GDM1 (cell line): ENCODE measurements at places on chromosomes 1 and 21.

GRCh38 chr1:233656687-233657086 lies 42.8 kb downstream of the KCNK1 start:
- no peak for DNase-seq

GRCh38 chr1:226643611-226644540 lies 95.2 kb downstream of the ITPKB start:
- DNase-seq: peak; percentile 77

- DNase-seq: peak; percentile 33
Observed at GRCh38 chr1:241611063-241611462, 29.1 kb downstream of the CHML start.

- no peak for DNase-seq
Observed at GRCh38 chr1:7388141-7388487, 383.0 kb upstream of the VAMP3 start.

DNA sequence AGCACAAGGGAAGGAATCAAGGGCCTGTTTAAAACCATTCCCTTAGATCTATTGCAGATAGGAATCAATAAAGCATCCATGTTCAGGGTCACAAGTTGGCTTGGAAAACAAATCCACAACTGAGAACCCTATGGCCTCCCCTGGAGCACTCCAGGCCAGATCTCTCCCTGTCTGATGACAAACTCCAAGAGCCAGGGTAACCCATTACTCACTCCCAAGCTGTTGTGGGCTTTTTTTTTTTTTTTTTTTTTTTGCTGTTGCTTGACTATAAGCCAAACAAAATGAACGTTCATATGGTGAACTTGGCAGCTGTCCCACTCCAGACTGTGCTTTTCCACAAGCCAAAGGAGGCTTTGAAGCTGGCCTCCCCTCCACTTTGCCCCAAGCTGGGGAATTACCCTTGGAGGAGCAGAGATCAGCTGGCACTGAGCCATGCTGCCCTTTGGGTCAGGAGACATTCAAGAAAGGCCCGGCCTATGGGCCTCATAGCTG lies 35.7 kb upstream of the VAV3 start:
- DNase-seq: no peak

GRCh38 chr1:40435471-40435870 lies 14.8 kb upstream of the ZFP69B start:
- no peak for DNase-seq

DNA sequence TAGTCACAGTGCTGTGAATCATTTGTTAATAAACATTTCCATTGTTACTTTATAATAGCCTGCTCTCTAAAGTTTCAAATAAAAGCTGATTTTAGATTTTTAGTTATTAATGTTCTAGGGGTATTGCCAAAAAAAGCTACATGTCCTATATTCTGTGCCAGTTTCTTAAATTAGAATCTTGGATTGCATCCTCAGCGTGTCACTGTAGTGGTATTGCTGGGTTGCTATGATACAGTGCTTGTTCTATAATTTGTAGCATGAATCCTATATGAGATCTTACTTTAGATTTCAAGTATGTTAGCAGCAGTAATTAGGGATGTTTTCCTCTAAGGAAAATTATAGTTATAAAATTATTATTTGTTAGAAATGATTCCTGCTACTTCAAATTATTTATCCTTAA lies 16.4 kb downstream of the PPP2R5A start:
- DNase-seq: no peak

- no peak for DNase-seq
Observed at GRCh38 chr1:183830389-183830788, 25.5 kb downstream of the RGL1 start.

DNA sequence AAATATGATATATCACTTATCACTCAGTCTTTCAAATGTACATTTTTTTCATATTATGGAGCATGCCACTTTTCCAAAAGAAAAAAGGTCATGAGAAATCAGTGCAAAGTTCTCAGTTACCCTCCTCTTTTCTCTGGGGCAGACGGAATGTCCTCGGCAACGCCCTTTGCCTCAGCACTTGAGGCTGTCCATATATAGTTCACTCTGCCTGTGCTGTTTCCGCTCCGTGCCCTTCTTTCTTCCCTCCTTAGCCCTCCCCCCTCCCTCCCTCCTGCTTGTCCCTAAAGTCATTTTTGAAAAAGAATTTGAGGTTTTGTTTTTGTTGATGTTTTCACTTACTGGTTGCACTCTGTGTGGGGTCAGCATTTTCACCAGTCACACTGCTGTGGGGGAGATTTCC lies 5.4 kb downstream of the BARHL2 start:
- no peak for DNase-seq

- peak; percentile 53 for DNase-seq
Observed at GRCh38 chr1:167090314-167090942, at the start of gene GPA33. Gene GPA33 (minus strand): TSS chr1:167090377. CDS start chr1:167090287, 90 bp downstream.

DNA sequence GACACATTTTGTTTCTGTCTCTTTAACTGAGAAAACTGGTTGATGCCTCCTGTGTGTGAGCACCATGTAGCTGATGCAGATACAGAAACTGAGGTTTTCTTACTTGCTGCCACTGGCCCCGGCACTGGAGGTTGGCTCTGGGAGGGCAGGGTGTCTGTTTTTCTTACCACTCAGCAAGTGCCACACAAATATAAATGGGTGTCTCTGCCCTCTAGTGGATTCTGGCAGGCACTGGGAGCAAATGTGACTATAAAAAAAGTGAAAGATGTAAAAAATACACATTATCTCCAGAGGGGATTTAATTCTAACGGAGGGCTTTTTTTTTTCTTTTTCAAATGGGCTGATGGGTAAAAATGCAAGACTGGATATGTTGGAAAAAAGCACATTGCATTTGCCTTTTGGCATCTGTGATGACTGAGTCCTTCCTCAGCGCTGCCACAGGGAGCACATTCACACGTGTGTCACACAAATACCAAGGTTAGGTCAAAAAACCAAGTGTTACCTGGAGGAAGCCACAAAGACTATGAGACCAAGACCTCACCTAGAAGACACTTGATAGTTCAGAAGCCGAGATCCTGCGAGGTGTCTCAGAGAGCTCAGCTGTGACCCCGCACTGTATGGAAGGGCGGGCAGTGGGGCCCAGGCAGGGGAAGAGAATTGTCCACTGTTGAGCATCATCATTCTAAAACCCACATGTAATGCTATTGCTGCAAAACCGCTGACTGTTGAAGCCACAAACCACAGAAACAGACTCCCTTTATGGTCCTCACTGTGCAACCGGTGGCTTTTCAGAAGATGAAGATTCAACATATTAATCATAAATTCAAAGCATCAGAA lies 18.9 kb downstream of the PGBD2 start:
- DNase-seq: peak; percentile 58

GRCh38 chr1:45116340-45116739 lies 90.1 kb downstream of the ZSWIM5 start:
- no peak for DNase-seq

DNA sequence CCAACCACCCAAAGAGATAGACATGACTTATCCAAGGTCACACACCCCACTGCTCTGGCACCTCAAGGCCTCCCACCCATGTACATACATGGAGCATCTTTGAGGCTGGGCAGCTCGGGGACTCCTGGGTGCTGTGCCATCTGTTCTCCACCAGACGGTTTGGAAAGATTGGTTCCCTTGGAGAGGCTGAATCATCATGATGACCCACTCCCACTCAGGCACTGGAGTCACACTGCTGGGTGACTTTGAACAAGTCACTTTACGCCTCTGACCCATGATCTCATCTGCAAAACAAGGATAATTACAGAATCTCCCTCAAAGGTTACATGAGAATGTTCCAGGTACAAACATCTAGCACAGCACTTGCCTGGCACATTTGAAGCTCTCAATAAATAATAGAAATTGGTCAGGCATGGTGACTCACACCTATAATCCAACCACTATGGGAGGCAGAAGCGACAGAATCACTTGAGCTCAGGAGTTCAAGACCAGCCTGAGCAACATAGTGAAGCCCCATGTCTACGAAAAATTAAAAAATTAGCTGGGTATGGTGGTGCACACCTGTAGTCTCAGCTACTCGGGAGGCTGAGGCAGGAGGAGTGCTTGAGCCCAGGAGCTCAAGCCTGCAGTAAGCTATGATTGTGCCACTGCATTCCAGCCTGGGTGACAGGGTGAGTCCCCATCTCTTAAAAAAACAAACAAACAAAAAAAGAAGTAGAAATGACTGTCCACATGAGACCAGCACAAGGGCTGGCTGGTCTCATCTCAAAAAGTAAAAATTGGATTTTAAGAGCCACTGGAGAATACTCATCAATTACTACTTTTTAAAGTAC lies 74.9 kb downstream of the RRAGC start:
- no peak for DNase-seq

- no peak for DNase-seq
Observed at GRCh38 chr1:94929351-94930217, 2.7 kb upstream of the CNN3 start.

DNA sequence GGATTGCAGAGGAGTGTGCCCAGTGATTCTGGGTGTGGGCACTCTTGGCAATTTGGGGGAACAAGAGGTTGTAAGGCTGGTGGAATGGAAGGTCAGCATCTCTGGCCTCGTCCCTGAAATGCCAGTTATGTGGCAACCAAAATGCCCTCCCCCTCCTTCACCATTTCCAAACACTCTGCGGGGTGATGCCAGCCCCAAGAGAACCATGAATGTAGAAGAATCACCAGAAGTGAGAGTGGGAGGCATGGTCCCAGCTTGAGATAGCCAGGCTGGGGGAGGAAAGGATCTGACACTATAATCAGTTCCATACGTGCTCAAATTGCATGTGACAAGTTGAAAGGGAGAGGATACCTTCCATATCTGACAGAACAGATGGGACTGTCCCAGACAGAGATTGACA lies 88.7 kb upstream of the EDN2 start:
- no peak for DNase-seq

GRCh38 chr1:203517426-203518110 lies 23.6 kb downstream of the OPTC start:
- no peak for DNase-seq

DNA sequence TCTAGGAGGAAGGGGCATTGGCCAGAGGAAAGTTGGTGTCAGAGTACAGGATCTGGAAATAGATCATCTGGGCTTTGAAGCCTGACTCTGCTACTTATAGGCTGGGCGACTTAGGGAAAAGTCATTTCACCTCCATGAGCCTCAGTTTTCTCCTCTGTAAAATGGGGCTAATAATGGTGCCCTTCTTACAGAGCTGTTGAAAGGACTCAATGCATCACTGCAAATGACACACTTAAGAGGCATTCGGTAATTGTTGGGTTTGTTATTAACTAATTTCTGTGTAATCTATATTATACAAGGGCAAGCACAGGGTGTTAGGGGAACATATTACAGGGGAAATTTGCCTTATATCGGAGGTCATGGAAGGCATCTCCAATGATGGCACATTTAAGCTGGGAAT lies 96.1 kb downstream of the KAZN start:
- DNase-seq: no peak

DNA sequence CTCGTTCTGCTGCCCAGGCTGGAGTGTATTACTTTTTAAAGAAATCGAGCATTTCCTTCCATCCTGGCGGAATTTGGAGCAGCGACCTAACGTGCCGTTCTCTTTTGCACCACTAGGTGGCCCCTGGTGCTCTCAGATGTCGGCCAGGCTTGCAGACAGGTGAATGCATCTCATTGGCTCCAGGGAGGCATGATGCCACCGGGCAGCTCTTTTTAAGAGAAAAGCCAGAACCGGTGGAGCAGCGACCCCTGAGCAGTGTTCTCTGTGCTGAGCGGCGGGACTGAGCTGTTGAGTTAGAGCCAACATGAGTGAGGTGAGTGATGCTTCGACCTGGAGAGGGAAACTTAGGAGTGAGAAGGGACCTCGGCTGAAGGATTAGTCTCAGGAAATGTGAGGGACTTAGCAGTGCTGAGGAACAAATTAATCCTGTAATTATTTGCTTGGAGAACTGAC lies at the start of gene PCP4:
Gene PCP4, plus strand, starts transcription at position 241 of the 453 bp plus-strand sequence. Its CDS starts 64 bp downstream, at position 305.
- no peak for DNase-seq

- no peak for DNase-seq
Observed at GRCh38 chr21:32475162-32475812, 62.8 kb downstream of the EVA1C start.
